ENCODE measurements at places on chromosomes 3 and 15.

- no peak for DNase-seq
These were observed 477.8 kb downstream of the FGF12 start for GRCh38 chr3:192249516-192249915.

GRCh38 chr3:8784676-8785435 is 15.4 kb upstream of the OXTR start:
- no peak for DNase-seq

DNA sequence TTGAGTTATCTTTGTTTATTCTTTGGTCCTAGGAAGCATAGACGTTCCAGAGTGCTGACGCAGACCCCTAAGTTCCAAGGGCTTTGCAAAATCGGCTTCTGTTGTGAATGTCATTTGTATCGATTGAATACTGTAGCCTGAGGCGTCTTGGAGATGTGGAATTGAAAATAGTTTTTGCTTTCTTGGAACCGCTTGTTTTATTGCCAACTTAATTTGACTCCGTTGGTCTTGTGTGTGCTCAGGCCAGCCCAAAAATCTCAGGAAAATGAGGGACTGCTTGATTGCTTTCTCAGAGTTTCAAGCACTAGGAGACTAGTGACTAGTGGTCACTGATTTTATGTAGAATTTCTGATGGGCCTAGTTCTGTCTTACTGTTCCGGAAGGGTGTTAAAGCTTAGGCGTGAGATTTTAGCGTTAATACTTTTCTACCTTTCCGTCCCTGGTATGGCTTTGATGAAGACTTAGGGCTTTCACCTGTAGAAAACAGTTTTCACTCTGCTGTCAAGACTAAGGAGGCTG is 263 bp upstream of the UTS2B start:
- no peak for DNase-seq

GRCh38 chr3:106381286-106381938 is 512.6 kb upstream of the CBLB start:
- no peak for DNase-seq

DNA sequence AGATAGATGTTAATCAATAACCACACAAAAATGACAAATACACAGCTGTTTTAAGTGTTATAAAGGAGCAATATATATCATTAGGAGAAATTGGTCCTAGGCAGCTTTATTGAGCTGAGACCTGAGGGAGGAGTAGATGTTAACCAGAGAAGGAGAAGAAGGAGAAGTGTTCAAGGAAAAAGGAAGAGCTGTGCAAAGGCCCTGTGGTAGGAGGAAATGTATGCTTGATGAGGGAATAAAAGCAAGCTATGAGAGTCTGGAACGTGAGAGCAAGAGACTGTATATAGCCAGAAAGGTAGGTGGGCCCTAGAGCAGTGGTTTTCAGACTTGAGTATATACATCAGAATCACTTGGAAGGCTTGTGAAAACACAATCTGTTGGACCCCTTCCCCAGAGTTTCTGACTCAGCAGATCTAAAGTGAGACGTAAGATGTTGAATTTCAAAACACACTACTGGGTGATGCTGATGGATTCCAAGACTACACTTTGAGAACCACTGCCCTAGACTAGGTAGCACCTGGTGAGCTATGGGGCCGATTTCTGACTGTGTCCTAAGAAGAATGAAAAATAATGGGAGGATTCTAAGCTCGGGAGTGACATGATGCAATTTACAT is 342.3 kb upstream of the ADAMTS9 start:
- DNase-seq = no peak

GRCh38 chr3:15318661-15319060 is 13.7 kb downstream of the SH3BP5 start:
- DNase-seq = no peak

DNA sequence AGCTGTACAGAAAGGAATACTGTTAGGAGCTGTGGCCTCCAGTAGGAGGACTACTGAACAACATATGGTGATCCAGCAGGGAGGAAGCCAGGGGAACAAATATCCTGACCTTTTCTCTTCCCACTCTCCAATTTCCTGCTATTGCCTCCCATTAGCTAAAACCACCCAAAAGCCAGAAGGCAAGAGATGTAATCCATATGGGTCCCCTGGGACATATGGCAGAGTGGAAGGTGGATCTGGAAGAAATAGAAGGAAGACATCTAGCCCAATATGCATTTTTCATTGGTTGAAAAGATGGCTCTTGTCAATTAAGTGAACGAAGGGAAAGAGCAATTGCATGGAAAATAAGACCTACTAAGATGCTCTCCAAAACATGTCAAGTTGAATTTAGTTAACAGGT is 167.2 kb downstream of the CNTN3 start:
- no peak for DNase-seq

GRCh38 chr3:194749631-194750490 is 64.2 kb downstream of the FAM43A start:
- no peak for DNase-seq

- DNase-seq = peak; percentile 32
These were observed at the start of gene ARHGEF26 for GRCh38 chr3:154120961-154121700. Gene ARHGEF26, plus strand, starts transcription at chr3:154121390. Its CDS starts 603 bp downstream, at chr3:154121993.

- no peak for DNase-seq
These were observed 178.8 kb upstream of the STAC start for GRCh38 chr3:36201546-36201945.

DNA sequence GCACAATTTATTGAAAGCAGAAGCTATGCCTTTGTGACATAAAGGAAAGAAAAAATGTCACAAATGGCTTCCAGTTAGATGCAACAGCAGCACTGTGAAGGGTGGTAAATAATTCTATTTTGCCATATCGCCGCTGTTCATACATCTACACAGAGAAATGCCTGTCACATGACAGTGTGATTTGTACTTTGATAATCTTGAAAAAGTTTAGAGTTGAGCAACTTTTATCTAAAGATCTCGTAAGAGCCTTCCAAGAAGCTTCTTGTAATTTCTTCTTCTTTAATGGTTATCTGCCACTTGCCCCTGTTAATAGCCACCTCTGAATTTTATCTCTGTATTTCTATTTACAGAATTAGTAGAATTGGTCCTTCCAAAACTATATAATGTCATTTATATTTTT is 192.3 kb downstream of the ATP8B4 start:
- DNase-seq = no peak

DNA sequence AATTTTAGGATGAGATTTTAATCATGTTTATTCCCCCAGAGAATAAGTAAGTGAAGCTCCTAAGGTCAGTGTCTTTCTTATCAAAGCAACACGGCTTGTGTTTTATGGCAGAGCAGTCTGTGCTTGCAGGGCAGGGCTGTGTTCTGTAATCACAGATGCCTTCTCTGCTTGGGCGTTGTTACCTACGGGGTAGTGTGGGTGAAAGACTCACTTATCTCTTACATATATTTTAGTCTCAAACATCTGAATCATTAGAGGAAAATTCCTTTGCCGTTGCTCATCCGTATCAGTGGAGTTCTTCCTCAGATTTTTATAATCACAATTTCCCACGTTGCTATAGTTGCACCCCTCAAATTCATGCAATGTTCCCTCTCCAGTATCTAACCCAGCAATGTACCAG is 271.7 kb upstream of the MEIS2 start:
- no peak for DNase-seq

DNA sequence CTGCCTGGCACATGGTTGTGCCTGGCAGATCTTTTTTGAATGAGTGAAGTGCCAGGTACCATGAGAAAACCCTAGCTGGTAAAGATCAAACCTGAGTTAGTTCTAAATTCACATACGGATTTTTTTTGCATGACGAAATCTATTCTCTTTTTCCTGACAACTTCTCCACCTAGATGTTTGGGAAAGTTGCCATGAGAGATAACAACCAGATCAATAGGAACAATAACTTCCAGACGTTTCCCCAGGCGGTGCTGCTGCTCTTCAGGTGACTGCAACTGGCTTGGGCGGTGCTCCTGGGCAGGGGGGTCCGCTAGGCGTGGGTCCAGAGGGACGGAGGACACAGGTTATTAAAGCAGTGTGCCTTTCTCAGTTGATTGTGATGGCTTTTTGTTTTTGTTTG is 71.8 kb downstream of the CHDH start:
- DNase-seq = no peak

GRCh38 chr15:84009616-84010015 is 226.0 kb upstream of the GOLGA6L4 start:
- DNase-seq = no peak

- DNase-seq = no peak
These were observed 390.6 kb upstream of the WNT5A start for GRCh38 chr3:55877703-55878102.

- no peak for DNase-seq
These were observed 28.6 kb upstream of the ST8SIA2 start for GRCh38 chr15:92365084-92365483.

DNA sequence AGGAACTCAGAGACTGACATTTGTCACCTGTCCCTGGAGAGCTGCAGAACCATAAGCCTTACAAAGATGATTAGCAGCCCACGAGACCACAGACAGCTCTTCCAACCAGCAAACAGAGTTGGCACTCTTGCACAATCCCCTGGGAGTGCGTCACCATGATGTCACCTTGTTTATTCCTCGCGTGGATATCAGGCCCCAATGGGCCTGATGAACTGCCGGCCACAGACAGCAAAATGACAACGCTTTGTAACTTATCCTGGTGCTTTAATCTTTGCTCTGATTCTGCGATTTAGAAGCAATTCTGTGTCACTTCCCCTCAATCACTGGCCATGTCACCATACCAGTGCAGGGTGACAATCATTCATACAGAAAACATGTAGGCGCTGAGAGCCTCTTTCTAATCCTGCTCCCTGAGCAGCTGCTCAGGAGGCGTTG is 89.2 kb downstream of the TAMM41 start:
- no peak for DNase-seq

- DNase-seq = no peak
These were observed 36.5 kb downstream of the HCN4 start for GRCh38 chr15:73331991-73332925.

DNA sequence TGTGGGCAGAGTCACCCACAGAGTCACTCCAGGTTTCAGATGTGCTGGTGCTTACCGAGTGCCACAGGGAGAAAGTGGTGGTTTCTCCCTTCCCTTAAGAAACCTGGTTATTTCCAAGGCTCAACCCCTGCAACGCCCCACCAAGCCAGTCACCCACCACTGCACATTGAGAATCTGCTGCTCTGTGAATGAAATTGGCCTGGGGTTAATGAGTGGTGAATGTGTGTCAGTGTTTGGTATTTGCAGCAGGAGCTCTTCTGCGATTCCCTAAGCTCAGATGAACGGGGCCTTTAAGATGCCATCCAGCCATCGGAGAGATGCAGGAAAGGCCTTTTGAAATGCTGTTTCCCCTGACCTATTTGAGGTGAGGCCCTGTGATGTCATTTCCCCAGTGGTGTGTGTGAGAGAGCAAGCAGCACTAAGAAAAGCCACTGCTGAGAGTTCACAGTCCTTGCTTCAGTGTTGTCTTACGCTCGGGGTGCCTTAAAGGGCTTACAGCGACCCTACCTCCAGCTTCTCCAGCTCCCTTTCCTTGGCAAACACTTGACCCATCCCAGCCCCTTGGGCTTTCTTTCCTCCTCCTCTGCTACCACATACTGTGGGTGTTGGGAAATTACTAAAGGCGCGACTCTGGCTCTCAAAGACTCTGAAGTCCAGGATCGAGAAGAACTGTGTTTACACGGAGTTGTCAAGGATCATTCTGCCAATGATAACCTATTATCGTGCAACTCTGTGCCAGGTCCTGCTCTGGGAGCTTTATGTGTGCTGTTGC is 68.9 kb downstream of the SMAD3 start:
- peak; percentile 53 for DNase-seq

DNA sequence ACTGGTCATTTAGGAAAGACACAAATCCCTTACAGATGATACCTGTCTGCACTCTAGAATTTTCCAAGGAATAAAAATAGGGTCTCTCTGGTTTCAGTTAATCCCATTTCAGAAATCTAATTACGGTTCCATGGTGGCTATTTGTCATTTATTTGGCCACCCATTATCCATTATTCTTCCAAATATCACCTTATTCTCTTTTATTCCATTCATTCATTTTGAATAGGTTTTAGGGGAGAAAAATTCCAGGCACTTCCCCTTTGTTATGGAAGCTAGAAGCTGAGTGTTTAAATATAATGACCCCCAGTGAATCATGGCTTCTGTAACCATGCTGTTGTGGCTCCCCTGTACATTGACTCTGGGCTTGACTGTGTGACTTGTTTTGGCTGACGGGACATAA is 420.8 kb upstream of the DPH6 start:
- no peak for DNase-seq

DNA sequence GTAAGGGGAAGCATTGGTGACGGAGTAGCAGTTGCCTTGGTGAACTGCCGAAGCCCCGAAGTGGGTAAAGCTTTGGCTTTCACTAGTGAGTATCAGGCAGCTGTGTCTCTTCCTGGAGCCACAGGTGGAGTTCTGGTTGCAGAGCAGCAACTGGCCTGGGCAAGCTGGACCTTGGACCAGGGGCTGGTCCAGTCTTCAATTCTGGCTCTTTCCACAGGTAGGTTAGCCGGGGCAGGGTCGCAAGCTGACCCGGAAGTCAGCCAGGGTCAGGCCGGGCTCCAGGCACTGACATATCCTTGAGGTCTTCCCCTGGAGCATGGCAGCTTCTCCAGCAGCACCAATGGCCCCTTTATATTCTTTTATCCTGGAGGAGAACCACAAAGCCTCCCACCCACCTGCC is 73.2 kb downstream of the TMEM44 start:
- no peak for DNase-seq

GRCh38 chr3:141632779-141633374 is 105.2 kb upstream of the RNF7 start:
- DNase-seq = no peak

DNA sequence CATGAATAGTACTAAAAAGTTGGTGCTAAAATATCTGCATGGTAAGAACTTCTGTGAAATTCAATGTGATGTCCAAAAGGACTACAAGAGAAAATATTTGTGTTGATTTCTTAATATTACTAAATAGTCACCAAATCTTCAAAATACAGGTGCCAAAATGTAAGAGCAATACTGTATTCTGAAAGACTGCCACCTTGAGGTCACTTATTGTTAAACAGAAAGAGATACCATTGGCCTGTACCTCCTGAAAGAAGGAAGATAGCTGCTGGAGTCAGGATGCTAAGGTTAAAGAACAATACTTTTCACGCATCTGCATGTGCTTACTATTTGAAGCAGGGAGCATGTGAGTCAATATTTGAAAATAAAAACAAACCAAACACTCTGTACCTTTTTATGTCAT is 72.0 kb upstream of the LSAMP start:
- no peak for DNase-seq
